ENCODE measurements at places on chromosomes 1 and 21.

DNA sequence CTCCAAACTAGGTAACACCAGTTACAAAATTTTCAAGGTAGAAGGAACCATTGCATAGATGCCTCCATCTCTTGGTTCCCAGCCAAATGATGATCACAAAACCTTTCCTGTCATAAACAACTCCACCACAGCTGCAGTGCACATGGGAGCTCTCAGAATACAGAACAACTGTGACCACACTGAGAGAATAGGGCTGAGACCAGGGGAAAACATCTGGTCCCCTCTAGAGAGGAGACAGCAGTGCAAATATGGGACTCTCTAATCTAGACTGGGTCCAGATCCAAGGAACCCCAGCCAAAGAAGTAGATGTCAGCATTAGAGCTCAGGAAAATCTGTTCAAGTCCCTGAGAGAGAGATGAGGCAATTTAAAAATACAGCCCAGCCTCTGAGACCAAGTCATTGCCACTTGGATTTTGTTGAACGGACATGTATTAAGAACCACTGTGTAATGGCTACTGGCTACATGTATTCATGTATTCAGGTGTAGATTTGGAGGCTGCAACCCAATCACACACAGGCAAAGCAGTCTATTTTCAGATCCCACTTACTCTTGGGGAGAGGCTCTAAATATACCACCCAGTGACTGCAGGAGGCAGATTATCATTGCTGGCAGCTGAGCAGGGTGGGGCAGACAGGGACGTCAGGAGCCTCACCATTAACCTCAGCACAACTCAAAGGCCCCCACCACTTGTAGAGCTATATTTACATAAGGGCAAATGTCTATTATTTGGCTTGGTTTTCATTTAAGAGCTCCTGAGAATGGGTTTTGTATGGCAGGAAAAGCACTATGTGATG, 7.6 kb upstream of the RXRG start:
- peak; percentile 27 for DNase-seq

GRCh38 chr1:41404308-41404761, 43.1 kb downstream of the FOXO6 start:
- DNase-seq = no peak

DNA sequence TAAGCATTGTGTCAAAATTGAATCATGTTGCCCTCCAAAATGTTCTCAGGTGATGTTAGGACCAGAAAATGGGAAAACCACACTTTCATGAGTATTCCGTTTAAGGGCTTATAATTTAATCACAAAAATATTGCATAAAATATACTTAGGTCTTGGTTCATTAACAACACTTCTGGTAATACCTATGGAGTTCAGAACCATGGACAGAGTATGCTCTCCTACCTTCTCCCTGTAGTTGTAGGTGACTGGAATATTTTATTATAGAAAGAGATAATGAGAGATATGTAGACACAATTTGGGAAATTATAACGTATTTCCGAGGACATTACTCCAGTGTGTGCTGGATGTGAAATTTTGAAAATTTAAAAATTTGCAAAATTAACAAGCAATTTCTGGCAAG, 232.5 kb downstream of the NCAM2 start:
- no peak for DNase-seq

- peak; percentile 77 for DNase-seq
Measured at GRCh38 chr1:210236840-210237409, 4.3 kb downstream of the SERTAD4 start.

GRCh38 chr1:59183749-59184317, 113.1 kb upstream of the FGGY start:
- no peak for DNase-seq

DNA sequence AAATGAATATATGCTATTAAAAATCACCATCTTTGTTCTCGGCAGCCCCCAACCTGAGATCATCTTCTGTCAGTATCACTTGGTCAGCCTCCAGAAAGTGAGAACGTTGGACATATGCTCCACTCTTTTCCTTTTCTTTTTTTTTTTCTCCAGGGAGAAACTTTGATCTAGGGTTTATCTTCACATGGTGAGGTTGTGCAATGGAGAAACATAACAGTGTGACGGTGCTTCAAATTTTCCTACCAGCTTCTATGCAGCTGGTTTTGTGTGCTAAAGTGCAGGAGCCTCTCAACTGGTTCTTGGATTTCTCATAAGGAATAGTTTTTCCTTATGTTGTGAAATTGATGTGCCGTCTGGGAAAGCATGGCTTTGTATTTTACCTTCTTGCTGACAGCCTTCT, 1202.9 kb downstream of the NCAM2 start:
- no peak for DNase-seq

DNA sequence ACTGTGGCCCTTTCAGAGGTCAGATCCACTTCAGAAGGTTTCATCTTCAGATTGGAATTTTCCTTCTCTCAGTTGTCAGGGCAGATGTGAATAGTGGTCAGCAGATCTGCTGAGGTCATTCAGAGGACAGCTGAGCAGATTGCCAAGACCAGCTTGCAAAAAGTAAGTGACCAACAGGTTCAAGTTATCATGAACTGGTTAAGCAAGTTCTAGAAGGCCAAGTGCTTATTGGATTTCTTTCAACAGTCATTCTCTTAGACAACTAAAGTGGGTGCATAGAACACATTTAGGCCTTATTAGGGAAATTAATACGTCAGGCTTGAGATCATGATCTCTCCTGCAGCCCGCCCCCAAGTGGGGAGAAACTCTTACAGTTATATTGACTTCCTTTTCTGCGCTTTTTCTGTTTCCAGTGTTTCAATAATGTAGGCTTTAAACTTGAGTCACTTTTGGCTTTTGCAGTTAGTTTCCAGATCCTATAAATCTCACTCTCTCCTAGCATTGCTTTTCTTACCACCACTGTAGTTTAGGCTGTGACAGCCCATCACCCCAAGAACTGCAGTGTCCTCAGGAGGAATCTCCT, 96.4 kb downstream of the C1orf21 start:
- DNase-seq = no peak

- no peak for DNase-seq
Measured at GRCh38 chr1:2288311-2288710, 60.2 kb downstream of the SKI start.

GRCh38 chr1:163257763-163258162, 55.0 kb upstream of the RGS5 start:
- no peak for DNase-seq

DNA sequence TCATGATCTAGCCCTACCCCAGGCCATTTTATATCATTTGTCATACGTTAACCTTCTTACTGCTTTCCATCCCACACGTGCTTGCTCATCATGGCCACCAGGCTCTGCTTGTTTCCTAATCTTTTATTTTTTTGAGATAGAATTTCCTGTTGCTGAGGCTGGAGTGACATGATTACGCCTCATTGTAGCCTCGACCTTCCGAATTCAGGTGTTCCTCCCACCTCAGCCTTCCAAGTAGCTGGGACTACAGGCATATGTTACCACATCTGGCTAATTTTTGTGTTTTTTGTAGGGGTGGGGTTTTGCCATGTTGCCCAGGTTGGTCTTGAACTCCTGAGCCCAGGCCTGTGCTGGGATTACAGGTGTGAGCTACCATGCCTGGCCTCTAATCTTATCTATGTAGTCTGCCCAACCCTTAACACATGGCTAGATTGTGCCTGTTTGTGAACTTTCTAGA, 3.3 kb downstream of the UAP1 start:
- DNase-seq = no peak

DNA sequence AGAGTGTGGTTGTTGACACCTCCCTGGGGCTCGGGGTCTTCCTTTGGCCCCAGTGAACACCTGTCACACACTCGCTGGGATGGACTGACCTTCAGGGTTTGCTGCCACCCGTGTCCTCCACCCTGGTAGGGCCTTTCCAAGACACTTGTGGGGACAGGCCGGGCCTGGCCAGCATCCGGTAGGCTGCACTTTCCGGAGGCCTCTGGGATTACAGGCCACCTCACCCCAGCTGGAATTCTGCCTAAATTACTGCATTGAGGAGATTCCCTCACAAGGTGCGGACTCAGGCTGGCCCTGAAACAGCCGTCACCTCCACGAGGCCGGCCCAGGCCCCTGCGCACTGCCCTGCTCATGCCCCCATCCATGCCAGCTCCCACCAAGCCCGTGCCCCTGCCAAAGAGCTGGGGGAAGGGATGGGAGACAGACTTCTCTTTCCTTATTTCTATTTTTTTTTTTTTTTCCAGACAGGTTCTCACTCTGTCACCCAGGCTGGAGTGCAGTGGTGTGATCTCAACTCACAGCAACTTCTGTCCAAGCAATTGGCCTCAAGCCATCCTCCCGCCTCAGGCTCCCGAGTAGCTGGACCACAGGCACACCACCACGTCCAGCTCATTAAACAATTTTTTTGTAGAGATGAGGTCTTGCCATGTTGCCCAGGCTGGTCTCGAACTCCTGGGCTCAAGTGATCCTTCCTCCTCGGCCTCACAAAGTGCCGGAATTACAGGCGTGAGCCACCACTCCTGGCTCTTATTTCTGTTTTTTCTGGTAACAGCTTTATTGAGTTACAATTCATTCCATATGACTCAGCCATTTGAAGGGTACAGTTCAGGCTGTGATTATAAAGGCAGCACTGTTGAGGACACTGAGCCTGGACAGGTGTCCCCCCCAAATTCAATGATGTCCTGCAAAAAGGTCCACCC, 11.3 kb downstream of the CSTB start:
- DNase-seq = no peak
